H54 (cell line): ENCODE measurements at places on chromosomes 4 and X.
A peak's percentile ranks its signal among the peaks of the same experiment; 100 is the strongest.

DNA sequence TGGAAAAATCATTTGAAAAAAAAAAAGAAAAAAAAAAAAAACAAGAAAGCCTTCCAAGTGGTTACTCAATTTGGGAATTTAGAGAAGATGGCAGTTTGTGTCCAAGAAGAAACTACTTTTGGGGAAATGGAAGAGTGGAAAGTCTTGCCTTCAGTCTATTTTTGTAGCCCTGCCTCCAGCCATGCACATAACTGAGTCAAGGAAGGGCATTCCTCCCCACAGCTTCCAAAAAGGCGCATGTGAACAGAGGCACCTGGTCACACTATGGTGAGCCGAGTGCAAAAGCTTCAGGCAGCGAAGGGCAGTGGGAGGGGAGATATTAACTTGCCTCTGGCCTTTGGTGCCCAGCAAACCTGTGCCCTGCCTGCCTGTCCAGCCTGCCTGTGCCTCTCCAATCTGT lies 163.7 kb downstream of the SMIM20 start:
- no peak for DNase-seq

DNA sequence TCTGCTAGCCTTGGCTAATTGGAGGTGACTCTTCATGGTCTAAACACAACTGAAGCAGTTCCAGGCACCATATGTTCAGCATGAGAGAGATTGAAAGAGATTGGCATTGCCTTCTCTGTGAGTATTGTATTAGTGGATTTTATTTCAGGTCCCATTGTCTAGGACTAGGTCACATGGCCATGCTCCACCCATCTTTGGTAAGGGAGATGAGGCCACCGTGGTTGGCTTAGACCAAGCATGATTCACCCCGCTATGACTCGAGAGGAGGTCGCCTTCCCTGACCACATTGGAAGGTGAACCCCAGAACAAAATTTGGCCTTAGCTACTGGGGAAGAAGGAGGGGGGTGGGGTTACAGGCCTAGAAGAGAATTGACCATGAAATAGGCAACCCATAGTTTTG lies 109.9 kb upstream of the BCOR start:
- peak; percentile 45 for DNase-seq

DNA sequence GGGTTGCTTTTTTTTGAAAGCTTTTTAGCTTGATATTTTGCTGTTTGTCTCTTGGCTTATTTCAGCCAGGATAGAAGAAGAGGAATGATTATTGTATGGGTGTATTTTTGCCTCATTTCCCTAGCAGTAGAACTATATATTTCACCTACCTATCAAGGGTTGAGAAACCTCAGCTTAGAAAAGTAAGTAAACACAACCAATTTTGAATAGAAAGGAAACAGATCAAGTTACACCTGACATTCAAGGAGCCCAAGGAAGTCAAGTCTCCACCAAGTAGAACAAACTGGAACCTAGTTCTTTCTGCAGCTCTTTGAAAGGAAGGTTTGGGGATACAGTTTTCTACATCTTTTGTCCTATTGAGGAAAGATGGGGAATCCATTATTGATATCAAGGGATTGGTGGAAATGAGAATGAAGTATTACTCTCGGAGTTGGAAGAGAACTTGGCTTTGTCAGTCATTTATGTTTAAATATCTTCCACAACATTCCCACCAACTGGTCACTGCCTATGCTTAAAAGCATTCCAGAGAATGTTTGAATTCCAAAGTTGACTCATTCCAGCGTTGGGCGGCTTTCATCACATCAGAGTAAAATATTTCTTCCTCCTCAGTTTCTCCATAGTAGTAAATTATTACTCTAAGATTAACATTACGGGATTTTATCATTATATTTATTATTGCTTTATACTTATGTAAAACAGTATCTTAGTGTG lies 207.8 kb upstream of the CNKSR2 start:
- no peak for DNase-seq

DNA sequence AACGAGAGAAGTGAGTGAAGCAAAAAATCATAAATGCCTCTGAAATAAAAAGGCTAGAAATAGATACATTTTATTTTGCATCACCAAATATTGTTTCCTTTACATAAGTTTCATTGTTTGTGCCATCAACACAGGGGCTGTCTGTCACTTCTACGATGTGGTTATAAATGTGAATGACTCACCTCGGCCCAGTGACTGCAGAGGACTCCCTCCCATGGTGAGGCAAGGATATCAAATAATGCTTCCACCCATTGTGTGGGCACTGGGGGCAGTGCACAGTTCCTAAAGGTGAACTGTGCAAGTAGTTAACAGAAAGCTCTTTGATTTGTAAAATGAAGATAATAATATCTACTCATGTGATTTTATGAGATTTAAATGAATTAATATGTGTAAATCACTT lies 230.3 kb upstream of the NEIL3 start:
- DNase-seq, result no peak

DNA sequence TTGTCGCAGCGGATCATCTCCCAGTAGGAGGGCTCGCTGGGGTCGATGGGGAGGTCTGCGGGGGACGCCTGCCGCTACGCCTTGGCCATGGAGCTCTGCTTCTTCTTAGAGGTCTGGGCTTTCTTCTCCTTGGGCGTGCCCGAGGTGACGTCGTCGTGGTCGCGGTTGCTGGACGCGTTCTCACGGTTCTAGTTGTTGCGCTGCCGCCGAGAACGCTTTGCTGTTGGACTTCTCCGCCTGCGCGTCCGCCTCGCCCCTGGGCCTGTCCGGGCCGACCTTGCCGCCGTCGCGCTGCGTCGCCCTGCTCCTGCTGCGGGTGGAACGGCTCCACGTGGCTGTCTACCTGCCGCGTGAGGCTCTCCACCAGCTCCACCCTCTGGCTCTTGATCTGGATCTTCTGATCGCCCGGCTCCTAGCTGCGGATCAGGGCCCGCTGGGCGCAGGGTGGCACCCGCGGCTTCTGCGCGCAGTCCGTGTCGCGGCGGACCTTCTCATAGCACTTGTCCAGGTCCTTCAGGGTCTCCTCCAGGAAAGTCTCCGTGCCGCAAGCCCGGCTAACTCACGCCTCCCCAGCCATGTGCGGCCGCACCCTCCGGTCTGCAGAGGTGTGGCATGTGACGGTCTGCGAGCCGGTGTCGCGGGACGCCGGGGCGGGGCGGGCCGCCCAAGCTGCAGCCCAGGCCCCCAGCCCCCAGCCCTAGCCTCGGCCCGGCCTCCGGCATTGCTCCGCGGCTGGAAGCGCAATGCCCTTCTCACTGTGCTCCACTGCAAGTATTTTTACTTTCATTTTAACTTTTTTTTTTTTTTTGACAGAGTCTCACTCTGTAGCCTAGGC lies 40.5 kb upstream of the OGT start:
- DNase-seq, result no peak

- DNase-seq, result no peak
These were observed 73.3 kb downstream of the TASL start for GRCh38 chrX:30504309-30504708.

DNA sequence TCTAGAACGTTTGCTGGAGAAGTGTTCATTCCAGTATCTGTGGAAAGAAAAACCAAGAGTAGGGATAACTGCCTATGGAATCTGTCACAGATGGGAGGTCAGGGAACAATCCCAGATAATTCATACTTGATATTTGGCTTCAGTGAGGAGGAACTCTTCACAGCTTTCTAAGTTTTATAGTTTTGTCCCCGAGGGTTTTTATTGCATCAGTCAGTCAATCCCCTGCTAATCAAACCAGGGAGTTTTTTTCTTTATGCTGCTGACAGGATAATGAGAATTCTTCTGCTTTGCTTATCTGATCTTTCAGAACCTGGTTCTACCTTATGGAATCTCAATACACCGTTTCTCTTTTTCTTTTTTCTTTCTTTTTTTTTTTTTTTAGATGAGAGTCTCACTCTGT lies 633 bp upstream of the TRIML2 start:
- no peak for DNase-seq

- no peak for DNase-seq
These were observed 66.7 kb upstream of the PRPS1 start for GRCh38 chrX:107561468-107562215.

DNA sequence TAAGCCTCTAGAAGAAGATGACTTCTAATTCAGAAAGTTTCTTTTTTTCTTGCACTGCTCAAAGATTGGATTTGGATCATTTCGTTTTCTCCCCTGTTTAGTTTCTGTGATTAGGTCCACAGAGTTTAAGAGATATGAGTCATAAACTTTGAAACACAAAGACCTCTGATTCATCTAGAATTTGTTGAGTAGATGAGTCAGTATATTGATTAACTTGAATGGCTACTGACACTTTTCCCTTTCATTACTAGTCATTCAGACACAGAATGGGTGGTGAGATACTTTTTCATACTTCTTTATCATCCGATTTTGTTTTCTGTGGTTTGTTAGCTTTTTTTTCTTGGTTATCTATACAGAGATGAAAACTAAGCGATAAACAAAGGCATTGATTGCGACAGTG lies 34.1 kb upstream of the AFF2 start:
- DNase-seq, result no peak

DNA sequence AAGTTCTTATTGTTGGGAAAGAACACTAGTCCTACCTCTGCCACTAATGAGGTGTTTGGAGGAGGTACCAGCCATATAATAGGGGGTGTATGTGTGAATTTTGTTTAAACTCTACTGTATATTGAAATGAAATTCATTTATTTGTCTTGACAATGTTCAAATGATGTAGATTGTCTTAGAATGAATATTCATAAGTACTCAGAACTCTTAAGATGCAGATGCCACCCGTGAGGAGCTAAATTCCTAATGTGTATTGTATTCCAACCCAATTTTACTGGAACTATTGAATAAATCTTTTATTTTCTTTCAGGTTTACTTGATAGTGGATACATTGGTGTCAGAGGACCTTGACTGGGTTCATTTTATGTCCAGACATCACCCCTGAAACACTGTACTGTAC lies 63.9 kb upstream of the RAB33B start:
- DNase-seq, result no peak

- DNase-seq, result no peak
These were observed 5.5 kb upstream of the STK26 start for GRCh38 chrX:132017431-132018185.

DNA sequence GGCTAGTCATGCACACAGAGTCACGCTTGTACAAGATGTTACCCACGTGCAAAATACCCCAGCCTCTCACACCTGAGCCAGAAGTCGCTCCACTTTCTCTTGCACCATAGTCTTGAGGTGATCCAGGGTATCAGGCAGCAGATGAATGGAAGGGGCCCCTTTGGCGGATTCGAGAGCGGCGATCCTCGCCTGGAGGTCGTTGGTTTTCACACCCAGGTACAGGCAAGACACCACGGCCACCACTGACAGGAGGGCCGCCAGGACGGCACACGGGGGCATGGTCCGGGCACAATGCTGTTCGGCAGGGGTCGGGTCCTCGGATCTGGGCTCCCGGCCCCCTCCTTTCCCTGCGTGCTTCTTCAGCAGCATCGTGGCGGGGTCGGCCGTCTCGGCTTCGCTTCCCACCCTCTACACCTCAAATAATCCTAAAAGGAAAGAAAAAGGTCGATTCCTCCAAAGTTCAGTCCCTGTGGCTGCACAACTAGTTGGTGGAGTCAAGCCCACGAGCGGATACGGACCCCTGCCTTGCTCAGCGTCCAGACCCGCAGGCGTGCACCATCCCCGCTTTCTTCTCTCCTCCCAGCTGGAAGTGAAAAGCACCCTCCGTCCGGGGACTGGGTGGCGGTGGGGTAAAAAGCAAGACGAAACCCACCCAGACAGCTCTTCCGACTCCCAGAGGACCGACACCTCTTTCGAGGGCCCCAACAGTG lies 652 bp downstream of the COL25A1 start:
- DNase-seq, result no peak

- DNase-seq, result no peak
These were observed 13.4 kb upstream of the ZCCHC18 start for GRCh38 chrX:104098919-104099318.

DNA sequence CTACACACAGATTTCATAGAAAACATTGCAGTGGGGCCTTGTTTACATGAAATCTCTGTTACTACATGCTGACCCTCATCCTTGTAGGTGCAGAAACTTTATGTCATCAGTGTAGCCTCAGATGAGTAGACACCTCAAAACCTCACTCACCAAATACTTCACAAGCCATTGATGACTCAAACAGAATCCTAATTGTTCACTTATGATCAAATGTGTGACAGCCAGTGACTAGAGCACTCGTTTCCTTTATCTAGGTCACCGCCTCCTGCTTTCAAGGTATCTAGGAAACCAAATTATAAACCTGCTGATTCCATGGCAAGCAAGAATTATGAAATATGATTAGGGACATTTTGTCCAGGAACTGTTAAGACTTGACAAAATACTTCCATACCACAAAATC lies 255.8 kb upstream of the GPRIN3 start:
- DNase-seq, result no peak

DNA sequence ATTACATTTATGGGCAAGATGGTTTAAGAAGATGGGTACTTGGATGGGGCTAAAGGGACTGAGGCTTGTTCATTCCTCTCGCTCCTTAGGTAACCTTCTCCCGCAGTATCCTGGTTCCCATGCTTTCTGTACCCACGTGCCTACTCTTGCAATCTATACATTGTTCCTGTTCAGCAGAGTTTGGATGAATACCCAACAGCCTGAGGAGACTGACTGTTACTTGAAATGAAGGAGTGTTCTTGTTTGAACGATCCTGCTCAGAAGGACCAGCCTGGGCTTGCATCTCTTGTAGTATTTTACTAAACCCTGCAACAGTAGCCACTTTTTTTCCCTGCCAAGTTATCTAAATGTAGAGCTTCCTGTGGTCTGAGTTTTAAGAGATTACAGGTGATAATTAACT lies 33.7 kb upstream of the ADH6 start:
- no peak for DNase-seq

- DNase-seq, result no peak
These were observed 41.3 kb upstream of the ATP6AP2 start for GRCh38 chrX:40539214-40540142.

DNA sequence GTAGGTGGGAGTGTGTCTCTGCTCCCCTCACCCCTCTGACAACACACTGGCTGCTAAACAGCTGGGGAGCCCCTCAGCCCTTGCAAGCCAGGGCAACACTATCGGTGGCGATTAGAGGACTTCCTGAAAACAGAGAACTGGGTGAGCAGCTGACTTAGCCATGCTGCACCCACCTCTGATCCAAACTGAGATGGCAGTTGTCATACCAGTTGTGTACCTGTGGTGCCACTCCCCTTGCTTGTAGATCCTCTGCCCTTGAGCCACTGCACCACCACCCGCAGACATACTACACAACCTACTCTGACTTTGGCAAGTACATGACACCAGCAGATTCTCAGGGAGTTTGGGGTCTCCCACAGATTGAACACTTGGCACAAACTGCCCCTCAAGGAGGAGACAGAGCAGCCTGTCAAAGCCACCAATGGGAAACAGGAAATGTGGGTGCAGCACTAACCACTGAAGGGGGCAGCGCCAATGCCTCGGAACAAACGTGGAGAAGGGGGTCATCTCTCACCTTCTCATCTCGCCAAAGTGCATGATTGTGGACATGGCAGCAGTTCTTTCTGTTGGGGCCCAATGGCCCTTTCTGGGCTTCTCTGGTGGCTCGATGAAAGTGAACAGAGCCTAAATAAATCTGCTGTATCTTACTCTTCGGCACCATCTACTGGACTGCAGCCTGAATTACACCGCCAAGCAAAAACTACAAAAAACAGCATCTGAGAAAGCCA lies 119.8 kb downstream of the NEK1 start:
- no peak for DNase-seq
